ENCODE measurements at places on chromosomes 11 and 22.

- DNase-seq, result no peak
These were observed 70.6 kb downstream of the PRMT3 start for GRCh38 chr11:20457934-20458680.

DNA sequence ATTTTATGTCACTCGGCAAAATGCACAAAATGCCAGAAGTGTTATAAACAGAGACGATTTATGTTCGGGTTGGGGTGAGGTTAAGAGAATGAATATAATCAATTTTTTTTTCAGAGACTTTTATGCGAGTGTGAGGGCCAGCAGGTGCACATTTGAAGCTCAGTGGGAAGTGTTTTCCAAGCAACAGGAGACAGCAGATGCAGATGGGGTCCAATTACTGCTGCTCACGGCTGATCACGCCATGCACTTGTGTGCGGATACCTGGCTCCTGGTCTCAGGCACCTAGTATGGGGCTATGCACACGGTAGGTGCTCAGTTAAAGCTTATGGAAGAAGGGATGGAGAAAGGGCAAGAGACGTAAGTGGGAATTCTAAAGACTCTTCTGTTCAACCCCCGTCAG, 249.1 kb downstream of the MIAT start:
- no peak for DNase-seq

- no peak for DNase-seq
These were observed 51.7 kb upstream of the PAK1 start for GRCh38 chr11:77525455-77526091.

DNA sequence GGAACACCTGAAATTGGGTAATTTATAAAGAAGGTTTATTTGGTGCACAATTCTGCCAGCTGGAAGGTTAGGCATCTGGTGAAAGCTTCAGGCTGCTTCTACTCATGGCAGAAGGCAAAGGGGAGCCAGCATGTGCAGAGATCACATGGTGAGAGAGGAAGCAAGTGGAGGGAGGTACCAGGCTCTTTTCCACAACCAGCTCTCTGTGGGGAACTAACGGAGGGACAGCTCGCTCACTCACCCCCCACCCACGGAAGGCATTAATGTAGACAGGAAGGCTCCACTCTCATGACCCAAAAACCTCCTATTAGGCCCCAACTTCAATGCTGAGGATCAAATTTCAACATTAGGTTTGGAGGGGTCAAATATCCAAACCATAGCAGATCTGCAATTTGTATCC, 75.6 kb upstream of the ARHGAP32 start:
- no peak for DNase-seq

- no peak for DNase-seq
These were observed 131.9 kb downstream of the WNT11 start for GRCh38 chr11:76074148-76075095.

DNA sequence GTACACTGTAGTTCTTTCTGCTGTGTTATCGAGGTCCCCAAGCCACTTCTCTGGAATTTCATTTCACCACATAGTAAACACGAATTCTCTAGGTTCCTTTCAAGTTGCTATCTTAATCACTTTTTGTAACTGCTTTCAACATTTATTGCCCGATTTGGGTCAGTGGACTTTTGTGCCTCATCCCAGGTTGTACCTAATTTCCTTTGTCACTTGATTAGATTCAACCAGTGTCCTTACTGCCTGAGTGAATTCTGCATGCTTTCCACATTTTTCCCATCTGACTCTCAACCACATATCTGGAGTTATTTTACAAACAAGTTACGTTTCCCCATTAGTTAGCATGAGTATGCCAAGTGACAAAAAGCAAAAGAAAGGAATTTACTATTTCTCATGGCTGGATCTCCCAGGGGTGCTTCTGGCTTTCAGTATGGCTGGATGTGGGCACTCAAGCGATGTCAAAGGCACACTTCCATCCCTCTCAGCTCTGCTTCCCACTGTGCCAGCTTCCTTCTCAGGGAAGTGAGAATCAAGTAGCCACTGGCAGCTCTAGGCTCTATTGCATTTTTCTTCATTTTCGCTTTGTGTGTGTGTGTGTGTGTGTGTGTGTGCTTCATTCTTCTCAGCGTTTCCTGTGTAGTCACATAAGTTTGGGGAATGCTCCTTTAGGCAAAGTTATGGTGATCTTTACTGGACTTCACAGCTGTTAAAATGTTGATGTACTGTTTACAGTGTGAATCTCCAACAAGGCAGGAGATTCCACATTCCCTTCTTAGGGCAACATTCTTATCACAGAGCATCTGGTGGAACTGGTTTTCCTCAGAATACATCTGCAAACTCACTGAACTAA, 128.9 kb downstream of the DBX1 start:
- DNase-seq, result no peak

GRCh38 chr11:14539982-14540421, 19.8 kb upstream of the PSMA1 start:
- DNase-seq, result no peak

- no peak for DNase-seq
These were observed 55.4 kb downstream of the CDKN1C start for GRCh38 chr11:2830030-2830812.

DNA sequence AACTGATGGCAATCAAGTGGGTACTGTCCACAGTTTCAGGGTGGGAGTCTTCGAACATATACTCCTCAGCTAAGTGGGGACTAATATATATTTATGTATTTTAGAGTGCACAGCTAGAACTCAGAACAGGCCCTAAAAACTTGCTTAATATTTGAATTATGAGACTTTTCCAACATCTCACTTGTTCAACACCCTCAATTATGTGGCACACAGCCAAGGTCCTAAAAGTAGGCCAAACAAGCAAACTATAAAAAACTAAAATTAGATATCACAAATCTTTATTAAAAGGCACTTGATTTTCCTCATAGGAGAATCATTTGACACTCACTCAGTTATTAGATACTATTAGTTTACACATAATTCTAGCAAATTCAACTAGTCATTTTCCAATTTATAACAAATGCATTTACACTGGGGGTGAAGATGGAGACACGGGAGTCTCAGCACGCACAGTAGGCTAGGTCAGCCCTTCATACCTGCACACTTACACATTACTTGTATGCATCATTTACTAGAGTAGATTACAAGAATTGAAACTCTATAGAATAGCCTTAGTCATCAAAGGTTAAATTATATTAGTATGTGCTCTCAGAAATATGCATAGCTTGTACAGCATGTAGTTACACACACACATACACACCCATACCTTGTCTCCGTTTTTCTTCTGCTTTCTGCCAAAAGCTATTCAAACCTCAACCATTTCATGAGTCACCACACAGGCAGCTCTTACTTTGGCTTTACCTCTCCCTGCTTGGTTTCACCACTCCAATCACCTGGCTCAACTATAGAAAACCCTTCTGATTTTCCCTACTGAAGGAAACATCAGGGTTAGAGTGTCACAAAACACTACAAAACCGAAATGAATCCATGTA, 171.5 kb downstream of the SBF2 start:
- DNase-seq, result no peak

DNA sequence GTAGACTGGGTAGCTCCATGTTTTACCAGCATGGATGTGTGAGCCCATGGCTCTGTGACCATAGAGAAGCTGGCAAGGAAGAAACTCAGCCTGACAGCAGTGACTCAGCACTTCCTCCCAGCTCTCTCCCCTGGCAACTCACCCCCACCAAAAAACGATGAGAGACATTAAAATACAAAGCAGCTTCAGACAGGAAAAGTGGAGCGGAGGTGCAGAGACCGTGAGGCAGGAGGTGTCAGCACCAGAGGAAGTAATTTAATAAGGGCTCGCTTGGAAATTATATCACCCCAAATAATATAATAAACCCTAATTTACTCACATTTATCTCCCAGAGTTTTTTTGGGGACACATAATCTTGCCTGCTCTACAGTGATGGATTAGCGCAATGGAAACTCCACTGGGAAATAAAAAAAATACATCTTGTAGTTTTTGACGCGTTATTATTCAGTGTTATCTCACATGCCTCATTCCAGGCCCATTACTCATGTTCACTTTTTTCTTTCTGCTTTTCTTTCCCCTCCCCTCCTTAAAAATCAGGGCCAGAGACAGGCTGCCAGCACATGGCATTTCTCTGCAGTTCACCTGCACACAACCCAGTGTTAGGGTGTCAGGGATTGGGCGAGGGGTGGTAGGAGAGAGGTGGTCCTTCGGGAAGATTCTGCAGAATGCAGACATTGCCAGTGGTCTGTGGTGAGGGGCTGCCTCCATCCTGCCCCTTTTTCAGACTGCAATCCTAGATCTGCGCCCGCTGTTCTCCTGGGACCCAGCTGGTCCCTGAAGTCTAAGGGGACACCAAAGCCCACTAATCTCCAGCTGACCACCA, 170.8 kb downstream of the BUD13 start:
- no peak for DNase-seq

DNA sequence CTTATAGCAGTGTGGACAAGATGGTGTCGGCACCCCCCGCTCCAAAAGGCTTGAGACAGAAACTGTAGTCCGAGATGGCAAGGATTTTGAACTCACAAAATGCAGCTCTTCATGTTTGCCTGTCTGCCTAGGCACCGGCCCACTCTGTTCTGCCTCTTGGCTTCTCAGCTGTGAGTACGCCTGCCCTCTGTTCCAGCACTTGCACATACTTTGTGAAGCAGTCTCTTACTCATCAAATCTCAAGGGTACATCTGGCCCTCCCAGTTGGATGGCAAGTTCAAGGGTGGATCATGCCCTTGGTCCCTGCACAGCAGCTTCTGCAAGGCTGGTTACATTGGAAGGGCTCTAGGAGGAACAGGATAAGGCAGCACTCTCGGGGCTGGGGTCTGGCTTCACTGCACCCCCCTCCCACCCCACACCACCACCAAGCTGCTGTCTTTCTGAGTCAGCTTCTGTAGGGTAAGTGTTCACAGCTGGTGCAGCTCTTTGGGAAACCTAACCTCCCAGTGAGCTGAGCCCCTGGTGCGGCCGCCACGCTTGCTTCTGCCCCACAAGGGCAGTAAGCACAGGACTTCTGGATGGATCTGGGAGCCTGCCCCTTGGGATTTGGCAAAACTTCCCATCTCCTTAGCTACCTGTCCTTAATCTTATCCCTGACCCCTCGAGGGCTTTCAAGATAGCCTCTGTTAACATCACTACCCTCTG, 37.2 kb downstream of the FAM83F start:
- no peak for DNase-seq

DNA sequence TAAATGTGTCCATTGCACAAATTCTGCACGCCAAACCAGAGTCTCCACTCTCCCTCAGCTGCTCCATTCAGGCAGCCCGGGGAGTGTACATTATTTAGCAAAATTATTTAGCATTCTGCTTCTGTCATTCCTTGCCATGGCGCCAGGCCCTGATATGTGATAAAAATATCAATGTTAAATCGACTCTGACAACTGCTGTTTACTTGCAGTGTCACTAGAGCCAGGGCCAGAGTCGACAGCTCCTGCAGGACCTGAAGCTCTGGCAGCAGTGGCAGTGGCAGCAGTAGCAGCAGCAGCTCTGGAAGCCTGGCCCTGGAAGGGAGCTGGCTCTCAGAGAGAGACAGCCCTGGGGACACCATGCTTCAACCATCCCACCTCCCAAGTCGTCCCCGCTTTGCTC, 224.5 kb downstream of the BUD13 start:
- DNase-seq, result no peak

DNA sequence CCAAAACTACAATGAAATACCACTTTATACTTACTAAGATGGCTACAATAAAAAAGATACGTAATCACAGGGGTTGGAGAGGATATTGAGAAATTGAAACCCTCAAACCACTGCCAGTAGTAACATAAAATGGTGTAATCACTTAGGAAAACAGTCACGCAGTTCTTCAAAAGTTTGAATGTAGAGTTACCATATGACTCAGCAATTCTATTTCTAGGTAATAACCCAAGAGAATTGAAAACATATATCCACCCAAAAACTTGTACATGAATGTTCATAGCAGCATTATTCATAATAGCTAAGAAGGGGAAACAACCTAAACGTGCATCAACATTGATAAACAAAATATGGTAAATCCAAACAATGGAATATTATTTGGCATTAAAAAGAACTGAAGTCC, 24.4 kb upstream of the PSMA1 start:
- no peak for DNase-seq

DNA sequence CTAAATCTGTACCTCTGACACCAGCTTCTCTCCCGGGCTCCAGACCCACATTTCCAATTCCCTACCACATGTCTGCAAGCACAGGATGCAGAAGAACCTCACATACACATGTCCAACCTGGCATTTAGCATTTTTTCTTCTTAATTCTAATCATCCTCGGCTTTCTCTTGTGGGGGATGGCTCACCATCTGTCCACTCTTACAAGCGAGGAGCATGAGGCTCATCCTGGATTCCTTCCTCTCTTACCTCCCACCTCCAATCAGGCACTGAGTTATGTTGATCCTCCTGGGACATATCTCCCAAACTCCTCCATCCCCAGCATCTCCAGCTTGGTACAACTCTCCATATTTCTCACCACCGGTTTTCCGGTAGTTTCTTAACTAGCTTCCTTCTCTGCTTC, 149.8 kb upstream of the LARGE1 start:
- DNase-seq, result no peak

DNA sequence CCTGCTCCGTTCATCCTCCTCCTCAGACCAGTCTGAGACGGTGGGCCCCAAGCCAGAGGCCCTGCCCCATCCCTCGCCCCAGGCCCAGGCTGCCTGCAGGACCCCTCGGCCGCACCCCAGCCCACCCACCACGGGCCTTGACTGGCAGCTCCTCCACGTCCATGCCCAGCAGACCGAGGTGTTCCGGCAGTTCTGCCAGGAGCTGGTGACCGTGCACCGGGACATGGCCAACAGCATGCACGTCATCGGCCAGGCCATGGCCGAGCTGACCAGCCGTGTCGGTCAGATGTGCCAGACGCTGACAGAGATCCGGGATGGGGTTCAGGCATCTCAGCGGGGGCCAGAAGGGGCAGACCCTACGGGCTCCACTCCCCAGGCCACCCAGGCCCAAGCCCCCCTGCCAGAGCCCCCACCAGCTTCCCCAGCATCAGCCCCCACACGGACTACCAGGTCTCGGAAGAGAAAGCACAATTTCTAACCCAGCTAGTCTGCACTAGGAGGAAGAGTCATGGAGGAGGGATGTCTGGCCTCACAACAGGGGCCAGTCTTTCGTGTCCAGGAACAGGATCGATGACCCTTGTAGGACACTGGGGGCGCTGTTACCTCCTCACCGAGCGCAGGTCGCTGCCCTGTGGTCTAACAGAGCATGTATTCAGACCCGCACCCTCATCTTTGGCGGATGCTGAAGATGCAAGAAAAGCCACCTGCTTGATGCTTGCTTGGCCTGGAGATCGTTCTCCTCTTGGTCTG, 66.3 kb downstream of the PRDM11 start:
- DNase-seq, result no peak

DNA sequence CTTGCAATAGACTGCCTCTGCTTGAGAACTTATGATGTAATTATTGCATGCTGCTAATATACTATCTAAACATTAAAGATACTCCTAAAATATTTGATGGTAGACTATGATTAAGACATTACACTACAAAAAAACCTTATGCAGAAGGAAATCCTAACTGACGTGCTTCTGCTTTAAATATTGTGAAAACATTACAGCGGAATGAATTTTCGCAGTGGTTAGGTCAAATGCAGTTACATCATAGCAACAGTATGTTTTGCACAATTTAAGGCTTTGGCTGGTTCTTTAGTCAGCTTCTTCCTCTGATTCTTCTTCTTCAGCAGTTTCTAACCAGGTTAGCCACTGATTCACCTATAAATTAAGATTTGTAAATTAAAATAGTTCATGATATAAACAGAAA, 11.2 kb downstream of the EIF4G2 start:
- DNase-seq, result no peak

Measured in stimulated activated CD8-positive, alpha-beta memory T cell treated with anti-CD3 and anti-CD28 coated beads, Interleukin-15, amount 100 ng/mL, for 1 hour (primary cell).